T-cell (primary cell): ENCODE measurements at places on chromosomes 6 and 20.

DNA sequence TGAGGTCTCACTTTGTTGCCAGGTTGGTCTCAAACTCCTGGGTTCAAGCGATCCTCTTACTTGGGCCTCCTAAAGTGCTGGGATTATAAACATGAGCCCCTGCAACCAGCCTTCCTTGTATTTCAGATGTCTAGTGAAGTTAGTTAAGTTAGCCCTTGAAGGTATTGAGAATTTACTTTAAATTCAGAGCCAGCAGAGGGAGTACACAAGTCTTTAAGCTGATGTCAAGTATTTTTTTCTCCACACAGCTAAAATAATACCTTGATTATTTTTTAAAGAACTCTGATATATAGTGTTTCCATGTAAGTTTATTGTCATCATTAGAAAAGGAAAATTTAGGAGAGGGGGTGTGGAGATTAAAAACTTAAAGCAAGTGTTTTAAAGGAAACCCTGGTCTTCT lies 9.8 kb downstream of the FOXO3 start:
- peaks cover 40% of the 10 kb centered on the region for H3K36me3 ChIP-seq
- peaks cover 17% of the 10 kb centered on the region for H3K4me1 ChIP-seq
- no peak overlapping the region for H3K27ac ChIP-seq
- no peak overlapping the region for H3K4me3 ChIP-seq

DNA sequence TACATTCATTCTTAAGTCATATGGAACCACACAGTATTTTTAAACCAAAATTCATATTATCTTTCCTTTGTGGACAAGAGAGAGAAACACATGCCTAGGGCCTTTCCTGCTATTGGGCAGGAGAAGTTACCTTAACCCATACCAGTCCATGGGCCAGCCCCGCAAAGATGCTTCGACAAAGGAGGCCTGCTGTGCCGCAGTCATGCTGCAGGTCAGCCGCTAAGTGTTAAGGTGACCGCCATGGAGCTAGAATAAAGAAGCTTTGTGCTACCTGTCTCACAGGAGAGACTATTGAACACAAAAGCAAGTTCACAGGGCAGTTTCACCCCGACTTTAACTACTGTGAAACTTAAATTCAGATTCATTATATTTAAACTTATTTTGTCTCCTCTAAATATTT lies 62.3 kb upstream of the TMEM181 start:
- no peaks in the 10 kb centered on the region for H3K4me1 ChIP-seq
- peaks cover 4% of the 10 kb centered on the region for H3K36me3 ChIP-seq
- no peak overlapping the region for H3K27ac ChIP-seq
- no peak overlapping the region for H3K4me3 ChIP-seq
- no peak for DNase-seq
- H3K27me3 ChIP-seq, result no peaks in the 10 kb centered on the region

GRCh38 chr6:75178757-75179156 lies 27.1 kb downstream of the COL12A1 start:
- H3K36me3 ChIP-seq, result no peaks in the 10 kb centered on the region
- no peak overlapping the region for H3K4me3 ChIP-seq

DNA sequence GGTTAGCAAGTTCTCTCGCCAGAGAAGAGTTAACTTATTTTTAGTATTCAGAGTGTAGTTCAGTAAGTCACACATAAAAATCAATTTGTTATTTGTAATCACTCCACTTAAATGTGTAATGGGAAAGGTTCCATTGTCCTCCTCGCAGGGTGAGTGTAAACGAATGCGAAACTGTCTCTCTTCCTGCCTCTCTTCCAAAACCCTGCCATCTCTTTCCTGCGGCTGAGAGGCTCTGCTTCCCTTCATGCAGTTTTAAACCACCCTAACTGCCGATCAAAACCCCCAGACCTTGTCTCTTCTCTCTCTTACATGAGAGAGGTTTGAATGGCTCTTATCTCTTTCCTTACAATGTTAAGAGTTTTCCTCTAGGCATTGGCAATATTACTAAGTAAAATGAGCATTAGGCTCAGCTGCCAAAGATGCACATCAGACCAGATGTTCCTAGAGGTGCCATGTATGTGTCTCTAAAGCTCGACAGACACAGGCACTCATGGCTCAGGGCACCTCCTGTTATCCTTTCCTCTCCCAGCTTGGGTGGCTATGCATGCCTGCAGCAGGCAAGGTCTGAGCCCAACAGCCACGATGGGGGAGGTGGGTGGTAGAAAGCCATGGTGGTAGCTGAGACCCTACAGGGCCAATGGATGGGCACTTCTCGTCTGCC lies 91.2 kb downstream of the JARID2 start:
- peak overlapping the region; percentile 13 for H3K27ac ChIP-seq
- H3K36me3 ChIP-seq, result no peaks in the 10 kb centered on the region
- no peaks in the 10 kb centered on the region for H3K27me3 ChIP-seq

- no peak overlapping the region for H3K4me3 ChIP-seq
- DNase-seq, result no peak
- H3K36me3 ChIP-seq, result no peaks in the 10 kb centered on the region
- H3K27me3 ChIP-seq, result peaks cover 9% of the 10 kb centered on the region
Measured at GRCh38 chr6:99334526-99335127, 14.8 kb downstream of the FAXC start.

DNA sequence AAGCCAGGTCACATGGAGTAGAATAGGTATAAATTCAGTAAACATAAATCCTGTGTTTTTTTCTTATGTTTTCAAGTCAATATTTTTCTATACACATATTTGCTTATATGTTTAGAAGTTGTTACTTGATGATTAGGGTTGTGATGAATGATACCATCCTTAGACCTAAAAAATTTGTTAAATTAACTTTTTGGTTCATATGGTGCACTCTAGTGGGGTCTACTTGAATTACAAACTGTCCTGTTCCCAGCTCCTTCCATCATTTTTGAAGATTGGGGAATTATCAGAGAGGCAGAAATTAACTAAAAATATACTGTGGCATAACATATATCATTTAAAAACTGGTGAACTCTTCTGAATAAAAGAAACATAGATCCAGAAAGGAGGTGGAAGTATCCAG lies 48.3 kb upstream of the RIPPLY2 start:
- H3K27ac ChIP-seq, result no peak overlapping the region
- H3K27me3 ChIP-seq, result no peaks in the 10 kb centered on the region
- no peak overlapping the region for H3K4me3 ChIP-seq
- no peak for DNase-seq
- H3K4me1 ChIP-seq, result no peaks in the 10 kb centered on the region
- H3K36me3 ChIP-seq, result no peaks in the 10 kb centered on the region

GRCh38 chr6:167988945-167989841 lies 8.3 kb upstream of the KIF25 start:
- H3K36me3 ChIP-seq, result no peaks in the 10 kb centered on the region
- H3K27ac ChIP-seq, result no peak overlapping the region
- H3K27me3 ChIP-seq, result no peaks in the 10 kb centered on the region

GRCh38 chr6:106527117-106527516 lies 102.2 kb downstream of the RTN4IP1 start:
- H3K27ac ChIP-seq, result no peak overlapping the region
- H3K4me1 ChIP-seq, result peaks cover 14% of the 10 kb centered on the region
- no peaks in the 10 kb centered on the region for H3K36me3 ChIP-seq
- H3K27me3 ChIP-seq, result no peaks in the 10 kb centered on the region

DNA sequence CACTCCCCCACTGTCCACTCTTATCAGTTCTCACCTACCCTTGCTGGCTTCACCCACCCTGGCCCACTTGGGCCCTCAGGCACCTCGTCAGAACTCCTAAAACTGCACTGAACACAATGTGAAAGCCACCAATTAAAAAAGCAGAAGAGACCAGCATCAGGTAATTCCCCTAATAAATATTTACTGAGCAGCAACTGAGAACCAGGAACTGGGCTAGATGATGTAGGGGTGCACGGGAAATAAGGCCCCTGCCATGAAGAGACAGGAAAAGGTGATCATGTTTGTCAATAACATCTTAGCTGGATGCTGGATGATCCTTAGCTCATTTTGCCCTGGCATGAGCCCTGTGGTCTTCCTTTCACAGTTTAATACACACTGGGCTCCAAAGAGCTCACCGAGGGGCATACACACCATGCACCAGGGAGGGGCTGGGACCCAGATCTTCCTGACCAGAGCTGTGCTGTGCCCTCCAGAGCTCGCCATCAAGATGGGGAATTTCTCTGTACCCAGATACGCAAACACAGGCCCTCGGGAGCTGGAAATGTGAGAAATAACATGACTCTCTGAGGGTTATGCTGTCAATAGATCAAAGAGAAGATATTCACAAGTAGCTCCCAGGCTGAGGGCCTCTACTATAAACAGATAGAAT lies 113.6 kb upstream of the SLC22A16 start:
- H3K4me3 ChIP-seq, result no peak overlapping the region
- no peaks in the 10 kb centered on the region for H3K36me3 ChIP-seq
- no peaks in the 10 kb centered on the region for H3K27me3 ChIP-seq
- no peaks in the 10 kb centered on the region for H3K4me1 ChIP-seq

DNA sequence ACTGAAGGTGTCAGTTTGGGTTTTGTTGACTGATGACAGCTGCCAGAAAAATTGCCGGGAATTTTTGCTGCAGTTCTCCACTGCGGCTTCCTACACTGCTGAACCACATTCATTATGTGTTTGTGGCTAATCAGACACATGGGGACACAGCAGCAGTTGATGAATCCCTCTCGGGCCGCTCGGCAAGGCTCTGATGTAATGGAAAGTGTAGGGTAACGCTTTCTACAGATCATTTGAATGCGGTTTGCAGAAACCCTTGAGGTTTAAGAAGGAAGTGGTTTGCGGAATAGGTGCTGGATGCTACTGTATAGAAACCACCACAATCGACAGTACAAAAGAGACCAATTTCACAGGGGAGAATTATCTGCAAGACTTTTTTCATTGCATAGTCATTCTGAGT lies 138.7 kb upstream of the SASH1 start:
- H3K36me3 ChIP-seq, result no peaks in the 10 kb centered on the region
- no peak overlapping the region for H3K27ac ChIP-seq
- peak; percentile 68 for DNase-seq
- H3K27me3 ChIP-seq, result peaks cover 28% of the 10 kb centered on the region
- H3K4me3 ChIP-seq, result no peak overlapping the region
